ENCODE measurements at places on chromosomes 13 and 19.

- DNase-seq = no peak
These were observed 7.9 kb upstream of the PVR start for GRCh38 chr19:44635581-44636438.

DNA sequence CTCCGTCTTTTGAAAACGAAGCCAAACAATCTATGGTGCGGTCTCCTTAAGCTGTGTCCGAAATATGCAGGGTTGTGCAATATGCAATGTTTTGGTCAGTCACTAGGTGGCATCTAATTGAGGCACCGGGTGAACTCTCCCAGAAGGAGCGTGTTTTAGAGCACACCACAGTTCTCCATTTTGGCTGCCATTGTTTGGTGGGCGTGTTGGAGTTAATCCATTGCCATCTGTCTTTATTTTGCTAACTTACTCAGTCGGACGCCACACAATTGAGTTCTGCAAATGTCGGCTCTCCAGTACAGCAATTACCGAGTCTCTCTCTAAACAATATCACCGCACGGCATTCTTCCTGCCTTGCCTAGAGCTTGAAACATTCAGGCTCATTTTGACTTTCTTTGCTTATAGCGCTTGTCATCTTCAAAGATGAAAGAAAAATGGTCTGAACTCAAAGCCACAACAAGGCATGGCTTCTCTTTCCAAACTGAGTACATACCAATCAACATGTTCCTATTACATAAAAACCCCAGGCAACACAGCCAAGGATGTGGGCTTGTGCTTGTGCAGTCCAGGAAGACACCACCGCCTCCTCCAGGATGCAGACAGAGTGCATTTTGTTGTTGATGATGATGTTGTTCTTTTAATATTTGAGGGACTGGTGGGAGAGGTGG is 182.0 kb upstream of the SERP2 start:
- peak; percentile 83 for DNase-seq

DNA sequence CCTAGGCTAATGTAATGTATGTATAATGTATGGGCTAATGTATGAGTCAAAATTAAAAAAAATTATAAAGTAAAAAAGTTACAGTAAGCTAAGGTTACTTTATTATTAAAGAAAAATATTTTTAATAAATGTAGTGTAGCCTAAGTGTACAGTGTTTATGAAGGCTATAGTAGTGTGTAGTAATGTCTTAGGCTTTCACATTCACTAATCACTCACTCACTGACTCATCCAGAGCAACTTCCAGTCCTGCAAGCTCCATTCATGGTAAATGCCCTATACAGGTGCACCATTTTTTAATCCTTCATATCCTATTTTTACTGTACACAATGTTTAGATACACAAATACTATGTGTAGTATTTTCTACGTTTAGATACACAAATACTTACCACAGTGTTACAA is 1.8 kb upstream of the TMEM272 start:
- no peak for DNase-seq

DNA sequence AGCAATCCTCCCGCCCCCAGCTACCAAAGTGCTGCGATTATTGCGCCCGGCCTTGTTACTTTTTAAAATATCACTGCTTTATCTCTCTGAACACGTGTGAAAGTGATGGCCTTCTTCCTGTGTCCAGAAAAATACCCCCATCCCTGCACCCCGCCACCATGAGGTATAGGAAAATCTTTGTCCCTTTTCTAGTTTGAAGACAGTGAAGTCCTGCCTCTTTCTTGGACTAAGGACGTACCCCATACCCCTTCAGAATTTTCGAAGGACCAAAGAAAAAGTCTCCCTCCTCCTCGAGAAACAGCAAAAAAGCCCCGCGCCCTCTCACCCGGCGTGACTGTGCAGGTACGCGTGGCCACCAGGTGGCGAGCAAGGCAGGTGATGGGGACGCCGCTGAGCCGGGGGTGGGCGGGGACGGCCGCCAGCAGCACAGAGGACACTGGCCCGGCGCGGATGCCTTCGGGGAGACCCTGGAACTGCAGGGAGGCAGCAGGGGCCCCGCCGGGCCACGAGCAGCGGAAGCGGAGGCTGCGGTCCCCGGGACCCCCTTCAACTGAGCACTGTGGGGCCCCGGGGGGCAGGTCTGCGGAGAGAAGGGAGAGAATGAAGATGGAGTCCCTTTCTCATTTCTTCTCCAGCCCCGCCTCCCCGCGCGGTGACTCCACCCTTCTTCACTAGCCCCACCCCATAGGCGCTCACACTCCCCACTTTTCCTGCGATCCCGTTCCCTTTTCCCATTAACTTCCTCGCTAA is 3.2 kb downstream of the VSIG10L start:
- peak; percentile 75 for DNase-seq

DNA sequence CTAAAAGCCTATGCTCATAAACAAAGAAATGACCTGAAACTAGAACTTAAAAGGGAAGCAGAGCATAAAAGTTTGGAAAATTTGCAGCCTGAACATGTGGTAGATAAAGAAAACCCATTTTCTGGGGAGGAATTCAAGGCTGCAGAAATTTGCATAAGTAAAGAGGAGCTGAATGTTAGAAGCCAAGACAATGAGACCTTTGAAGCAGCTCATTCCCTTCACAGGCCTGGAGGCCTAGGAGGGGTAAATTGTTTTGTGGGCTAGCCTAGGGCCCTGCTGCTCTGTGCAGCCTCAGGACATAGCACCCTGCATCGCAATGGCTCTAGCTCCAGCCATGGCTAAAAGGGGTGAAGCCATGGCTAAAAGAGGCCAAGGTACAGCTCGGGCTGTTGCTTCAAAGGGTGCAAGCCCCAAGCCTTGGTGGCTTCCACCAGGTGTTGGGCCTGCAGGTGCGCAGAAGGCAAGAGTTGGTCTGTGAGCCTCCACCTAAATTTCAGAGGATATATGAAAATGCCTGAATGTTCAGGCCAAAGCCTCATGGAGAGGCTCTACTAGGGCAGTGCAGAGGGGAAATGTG is 38.3 kb downstream of the ZIC2 start:
- no peak for DNase-seq

GRCh38 chr13:36559375-36559774 is 114.4 kb upstream of the SERTM1 start:
- no peak for DNase-seq

DNA sequence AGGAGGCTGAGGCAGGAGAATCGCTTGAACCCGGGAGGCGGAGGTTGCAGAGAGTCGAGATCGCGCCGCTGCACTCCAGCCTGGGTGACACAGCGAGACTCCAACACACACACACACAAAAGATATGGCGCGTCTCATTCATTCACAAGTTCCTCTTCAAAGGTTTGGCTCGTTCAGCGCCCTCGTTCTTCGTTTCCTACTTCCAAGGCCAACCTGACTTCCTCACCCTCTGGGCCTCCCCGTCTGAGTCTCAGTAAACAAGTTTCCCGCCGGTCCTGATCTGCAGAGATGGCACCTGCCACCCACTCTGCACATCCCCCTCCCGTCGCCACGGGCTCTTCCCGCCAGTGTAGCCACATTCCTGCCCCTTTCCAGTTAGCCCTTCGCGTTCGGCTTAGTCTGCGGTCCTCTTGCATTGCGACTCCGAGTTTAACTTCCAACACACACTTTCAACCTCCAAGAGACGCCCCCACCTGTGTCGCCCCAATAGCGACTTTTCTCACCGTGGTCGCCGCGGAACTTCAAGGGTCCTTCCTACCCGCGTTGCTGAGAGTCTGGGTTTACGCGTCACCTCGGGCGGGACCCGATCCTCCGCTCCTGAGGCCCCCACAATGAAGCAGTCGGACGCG is 1.3 kb upstream of the BSG start:
- peak; percentile 39 for DNase-seq

- DNase-seq = no peak
These were observed 147.3 kb downstream of the SLC7A1 start for GRCh38 chr13:29448174-29448573.

- DNase-seq = no peak
These were observed 257.6 kb downstream of the TEX29 start for GRCh38 chr13:111577956-111578605.

DNA sequence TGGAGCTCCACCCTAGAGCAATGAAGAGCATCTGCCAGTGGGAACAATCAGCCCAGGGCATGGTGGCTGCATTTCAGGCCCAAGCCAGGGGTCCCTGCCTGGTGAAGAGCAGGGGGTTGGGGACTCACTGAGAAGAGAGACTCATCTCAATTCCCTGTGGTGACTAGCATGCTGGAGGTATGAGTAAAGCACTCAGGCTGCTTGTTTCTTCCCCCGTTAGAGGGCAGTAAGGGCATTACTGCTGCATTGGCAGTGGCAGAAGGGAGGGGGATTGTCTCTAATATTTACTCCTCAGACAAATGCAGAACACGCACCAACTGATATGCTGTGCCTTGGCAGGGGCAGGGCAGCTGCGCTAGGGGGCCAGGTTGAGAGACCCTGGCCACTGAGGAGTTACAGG is 329.1 kb downstream of the SLITRK5 start:
- DNase-seq = no peak

- DNase-seq = no peak
These were observed 135.0 kb downstream of the DLEU7 start for GRCh38 chr13:50708461-50708860.

DNA sequence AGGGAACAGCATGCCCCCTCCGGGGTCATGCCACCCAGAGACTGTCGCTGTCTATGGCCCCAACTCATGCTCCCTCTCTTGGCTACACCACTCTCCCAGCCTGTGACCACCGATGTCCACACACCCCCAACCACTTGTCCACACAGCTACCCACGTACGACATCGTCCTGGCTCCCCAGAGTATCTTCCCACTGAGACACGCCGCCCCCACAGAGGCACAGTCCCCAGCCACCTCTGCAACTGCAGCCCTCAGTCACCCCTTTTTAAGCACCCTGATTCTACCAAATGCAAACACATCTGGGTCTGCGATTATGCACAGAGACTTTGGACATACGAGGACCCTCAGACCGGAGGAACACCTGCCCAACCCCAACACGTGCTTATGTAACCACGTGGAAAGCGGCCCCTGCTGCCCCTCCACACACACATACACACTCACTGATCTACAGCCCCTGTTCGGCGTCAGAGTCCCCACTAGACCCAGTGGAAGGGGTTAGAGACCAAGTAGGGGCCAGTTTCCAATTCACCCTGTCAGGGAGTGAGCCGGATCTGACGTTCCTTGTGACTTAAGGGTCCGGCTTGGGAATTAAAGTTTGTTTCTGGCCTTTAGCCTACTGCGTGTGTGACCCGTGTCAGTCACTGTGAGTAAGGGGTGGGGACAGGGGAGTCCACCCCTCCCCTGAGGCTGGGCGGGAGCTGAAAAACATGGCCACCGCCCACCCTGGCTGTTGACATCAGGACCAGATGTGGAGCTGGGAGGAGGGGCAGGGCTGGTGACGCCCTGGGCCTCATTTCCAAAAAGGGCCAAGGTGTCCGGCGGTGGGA is 11.9 kb upstream of the AXL start:
- DNase-seq = peak; percentile 51

GRCh38 chr19:19877724-19878123 is 12.0 kb downstream of the ZNF253 start:
- no peak for DNase-seq

- peak; percentile 65 for DNase-seq
These were observed 13.7 kb downstream of the FAM124A start for GRCh38 chr13:51235756-51236490.

DNA sequence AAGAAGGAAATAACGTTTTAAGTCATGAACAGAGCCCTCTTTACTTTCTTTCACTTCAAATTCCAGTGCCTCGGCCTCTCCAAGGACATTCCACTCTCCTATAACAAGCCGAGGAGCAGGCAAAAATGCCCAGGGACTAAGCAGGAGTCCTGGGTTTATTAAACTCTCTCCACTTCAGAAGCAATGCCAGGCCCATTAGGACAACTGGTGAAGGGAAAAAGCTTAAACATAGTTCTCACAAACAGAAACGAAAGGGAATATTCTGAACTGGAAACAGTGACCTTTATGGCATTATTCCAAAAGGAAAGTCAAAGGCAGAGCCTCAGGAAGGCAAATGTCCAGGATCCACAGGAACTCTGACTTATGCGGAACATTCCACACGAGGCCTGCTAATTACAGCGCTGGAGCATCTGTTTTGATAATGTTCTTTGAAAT is 30.9 kb upstream of the MED4 start:
- DNase-seq = peak; percentile 87

DNA sequence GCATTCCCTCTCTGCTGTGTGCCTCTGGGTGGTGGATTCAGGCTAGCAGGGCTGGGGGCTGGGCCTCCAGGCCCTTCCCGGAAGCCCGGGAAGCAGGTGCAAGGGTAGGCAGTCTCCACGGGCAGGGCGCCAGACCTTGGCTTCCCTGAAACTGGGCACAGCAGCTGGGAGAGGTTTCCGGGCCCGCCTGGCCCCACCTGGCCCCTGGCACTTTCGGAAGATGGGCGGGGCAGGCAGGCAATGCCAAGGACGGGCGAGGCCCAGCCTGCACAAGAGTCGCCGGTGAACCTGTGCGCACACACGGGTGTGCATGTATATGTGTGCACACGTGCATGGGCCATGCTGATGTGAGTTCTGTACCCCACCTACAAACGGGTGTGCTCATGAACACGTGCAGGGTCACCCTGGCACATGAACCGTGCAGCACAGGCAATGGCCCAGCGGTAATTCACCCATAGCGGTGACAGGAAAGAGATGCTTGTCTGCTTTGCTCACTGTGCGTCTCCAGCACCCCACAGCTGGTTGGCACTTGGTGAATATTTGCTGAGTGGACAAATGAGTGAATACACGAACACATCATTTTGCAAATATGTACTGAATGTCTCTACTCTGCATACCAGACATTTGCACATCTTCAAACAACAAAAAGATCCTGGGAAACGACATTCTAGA is 15.3 kb downstream of the GADD45B start:
- DNase-seq = peak; percentile 87

DNA sequence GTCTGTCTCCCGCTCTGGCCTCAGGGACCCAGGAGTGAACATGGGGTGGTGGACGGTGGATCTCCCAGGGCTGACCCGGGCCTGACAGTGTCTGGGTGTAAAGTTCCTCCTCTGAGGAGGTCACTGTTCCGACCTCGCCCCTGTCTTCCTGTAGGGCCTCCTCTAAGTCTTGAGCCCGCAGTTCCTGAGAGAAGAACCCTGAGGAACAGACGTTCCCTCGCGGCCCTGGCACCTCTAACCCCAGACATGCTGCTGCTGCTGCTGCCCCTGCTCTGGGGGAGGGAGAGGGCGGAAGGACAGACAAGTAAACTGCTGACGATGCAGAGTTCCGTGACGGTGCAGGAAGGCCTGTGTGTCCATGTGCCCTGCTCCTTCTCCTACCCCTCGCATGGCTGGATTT is at the start of gene SIGLEC9:
SIGLEC9 (plus strand) TSS at position 178 of the 400 bp plus-strand sequence; CDS start at position 247, 69 bp downstream.
- DNase-seq = no peak

- peak; percentile 60 for DNase-seq
These were observed 21.4 kb downstream of the NUFIP1 start for GRCh38 chr13:44967704-44968433.

GRCh38 chr13:42260903-42261654 is 10.9 kb upstream of the AKAP11 start:
- no peak for DNase-seq

GRCh38 chr13:79935121-79935520 is 405.8 kb downstream of the SPRY2 start:
- peak; percentile 61 for DNase-seq

GRCh38 chr13:98556968-98557631 is 19.8 kb downstream of the STK24 start:
- DNase-seq = peak; percentile 32

Data from fibroblast of villous mesenchyme (primary cell).